Peyer's patch (tissue), 4 donors: ENCODE measurements at places on chromosomes 7 and 10. TPM values are rescaled to one million over a fixed set of nuclear protein-coding genes. Genes with fewer than 3 reads are reported as not detected.

GRCh38 chr7:126948664-126949063 lies 304.1 kb downstream of the GRM8 start:
- H3K36me3 ChIP-seq = no peaks in the 10 kb centered on the region
- H3K4me3 ChIP-seq = no peak overlapping the region
- no peaks in the 10 kb centered on the region for H3K27me3 ChIP-seq
- no peaks in the 10 kb centered on the region for H3K4me1 ChIP-seq

PRPS1L1 gene
- total RNA-seq = not detected

DNA sequence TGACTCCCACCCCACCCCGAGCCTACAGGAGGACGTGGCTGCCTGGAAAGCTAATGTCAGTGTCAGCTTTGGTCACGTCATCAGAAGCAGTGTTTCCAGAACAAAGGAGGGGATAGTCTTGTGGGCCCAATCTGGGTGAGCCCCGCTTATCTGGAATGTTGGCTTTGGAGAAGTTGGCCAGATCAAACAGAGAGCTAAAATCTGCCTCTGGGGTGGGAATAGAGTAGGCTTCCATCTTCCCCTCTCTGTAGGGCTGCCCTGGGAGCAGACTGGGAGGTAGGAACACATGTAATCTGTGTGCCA lies 32.5 kb downstream of the SRRM3 start:
- no peak for DNase-seq
- no peak overlapping the region for H3K4me3 ChIP-seq
- no peaks in the 10 kb centered on the region for H3K36me3 ChIP-seq
- H3K4me1 ChIP-seq = no peaks in the 10 kb centered on the region
- no peaks in the 10 kb centered on the region for H3K27me3 ChIP-seq

DNA sequence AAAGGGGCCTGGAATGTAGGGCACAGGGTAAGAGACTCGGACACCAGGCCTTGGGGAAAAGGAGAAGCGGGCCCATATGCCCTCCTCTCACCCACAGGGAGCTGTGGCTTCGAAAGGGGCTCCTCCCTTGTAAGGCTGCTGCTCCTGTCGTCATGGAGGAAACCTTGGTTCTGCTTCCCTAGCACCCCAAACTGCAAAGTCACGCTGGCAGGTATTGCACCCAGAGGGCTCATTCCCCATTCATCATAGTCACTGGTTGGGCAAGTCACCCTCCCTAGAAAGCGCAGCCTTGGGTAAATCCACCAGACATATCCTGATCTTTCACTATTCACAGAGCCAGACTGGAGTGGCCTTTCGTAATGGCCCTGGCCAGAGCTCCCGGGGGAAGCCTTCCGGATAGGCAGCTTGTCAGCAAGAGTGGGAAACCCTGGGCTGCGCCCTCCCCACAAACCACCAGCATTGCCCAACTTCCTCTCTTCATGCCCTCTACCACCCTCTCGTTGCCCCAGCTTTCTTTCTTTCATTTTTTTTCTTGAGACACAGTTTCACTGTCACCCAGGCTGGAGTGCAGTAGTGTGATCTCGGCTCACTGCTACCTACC lies 121.0 kb downstream of the HIP1 start:
- H3K27ac ChIP-seq = no peak overlapping the region
- H3K4me3 ChIP-seq = no peak overlapping the region
- no peaks in the 10 kb centered on the region for H3K4me1 ChIP-seq
- H3K36me3 ChIP-seq = no peaks in the 10 kb centered on the region

GRCh38 chr7:50544992-50545391 lies 20.2 kb downstream of the DDC start:
- no peaks in the 10 kb centered on the region for H3K36me3 ChIP-seq
- H3K27me3 ChIP-seq = no peaks in the 10 kb centered on the region
- H3K27ac ChIP-seq = no peak overlapping the region
- no peaks in the 10 kb centered on the region for H3K4me1 ChIP-seq
- DNase-seq = no peak
- H3K4me3 ChIP-seq = no peak overlapping the region

DNA sequence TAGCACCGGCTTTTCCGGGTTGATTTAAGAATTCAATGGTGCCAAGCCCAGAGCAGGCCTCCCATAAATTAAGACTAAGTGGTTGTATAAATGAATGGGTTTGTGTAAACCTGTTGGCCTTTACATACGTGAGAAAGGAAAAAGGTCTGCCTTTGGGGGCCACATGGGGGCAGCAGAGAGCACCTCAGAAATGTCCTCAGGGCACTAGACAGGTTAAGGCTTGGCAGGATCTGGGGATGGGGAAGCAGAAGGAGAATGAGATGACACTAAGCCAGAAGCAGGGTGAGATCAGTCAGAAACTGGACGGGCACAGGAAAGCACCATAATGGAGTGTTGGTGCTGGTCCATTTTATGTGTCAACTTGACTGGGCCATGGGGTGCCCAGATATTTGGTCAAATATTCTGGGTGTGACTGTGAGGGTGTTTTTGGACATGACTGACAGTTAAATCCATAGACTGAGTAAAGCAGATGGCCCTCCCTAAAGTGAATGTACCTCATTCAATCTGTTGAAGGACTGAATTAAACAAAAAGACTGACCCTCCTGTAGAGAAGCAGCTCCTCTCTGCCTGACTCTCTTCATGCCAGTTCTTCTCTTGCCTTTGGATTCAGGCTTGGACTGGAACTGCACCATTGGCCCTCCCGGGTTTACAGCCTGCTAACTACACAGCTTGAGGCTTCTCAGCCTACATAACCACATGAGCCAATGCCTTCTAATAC lies 58.9 kb downstream of the FRMPD2 start:
- no peak overlapping the region for H3K4me3 ChIP-seq
- no peaks in the 10 kb centered on the region for H3K36me3 ChIP-seq
- H3K4me1 ChIP-seq = no peaks in the 10 kb centered on the region
- no peaks in the 10 kb centered on the region for H3K27me3 ChIP-seq

- H3K27ac ChIP-seq = no peak overlapping the region
- H3K4me1 ChIP-seq = no peaks in the 10 kb centered on the region
- no peak overlapping the region for H3K4me3 ChIP-seq
Measured at GRCh38 chr10:77501846-77502261, 135.8 kb downstream of the KCNMA1 start.

HOXA13 gene
- not detected for total RNA-seq

ZKSCAN5 gene
- total RNA-seq = 13.4 TPM

DNA sequence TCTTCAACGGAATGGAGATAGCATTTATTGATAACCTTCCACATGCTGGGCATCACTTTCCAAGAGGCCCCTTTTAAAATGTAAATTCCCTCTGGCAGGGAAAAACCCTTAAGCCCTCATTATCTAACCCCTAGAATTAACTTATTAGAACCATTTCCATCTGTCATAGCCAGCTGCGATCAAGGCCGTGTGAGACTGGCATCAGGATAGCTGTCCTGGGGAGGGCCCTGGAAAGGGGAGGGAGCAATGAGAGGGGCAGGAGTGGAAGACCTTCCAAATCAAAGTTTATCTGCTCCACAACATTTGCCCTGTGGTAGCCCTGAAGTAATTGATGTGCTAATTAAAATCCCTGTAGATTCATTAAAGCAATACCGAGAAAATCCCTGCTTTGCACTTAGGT lies 45.0 kb upstream of the JAZF1 start:
- no peak overlapping the region for H3K4me3 ChIP-seq
- H3K4me1 ChIP-seq = no peaks in the 10 kb centered on the region
- H3K36me3 ChIP-seq = no peaks in the 10 kb centered on the region
- no peak for DNase-seq
- no peak overlapping the region for H3K27ac ChIP-seq

GSAP gene
- 6.8 TPM for total RNA-seq
